ENCODE measurements at places on chromosomes 7 and 10. TPM values are rescaled to one million over a fixed set of nuclear protein-coding genes. Genes with fewer than 3 reads are reported as not detected.
A peak's percentile ranks its signal among the peaks of the same experiment; 100 is the strongest.

DNA sequence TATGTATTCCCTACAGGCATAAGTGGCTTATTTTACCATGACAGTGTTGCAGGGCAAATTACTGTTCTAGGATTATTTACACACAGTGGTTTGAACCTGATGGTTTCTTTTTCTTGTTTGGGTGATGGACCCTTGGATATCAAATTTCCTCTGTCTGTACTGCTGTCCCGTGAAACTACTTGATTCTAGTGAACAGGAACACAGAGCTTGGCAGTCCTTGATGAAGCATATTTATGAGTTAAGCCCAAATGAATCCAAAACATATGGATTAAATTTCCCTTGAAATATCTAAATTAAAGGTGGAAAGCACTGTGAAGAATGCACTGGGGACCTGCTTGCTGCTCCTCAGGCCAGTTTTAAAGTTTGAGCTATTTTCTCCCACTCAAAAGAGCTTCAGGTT, 635.3 kb downstream of the INHBA start:
- no peak for DNase-seq

- DNase-seq = no peak
Observed at GRCh38 chr10:128025437-128025836, 100.8 kb downstream of the MKI67 start.

- no peak for DNase-seq
Observed at GRCh38 chr7:25953859-25954258, 198.1 kb upstream of the NFE2L3 start.

DNA sequence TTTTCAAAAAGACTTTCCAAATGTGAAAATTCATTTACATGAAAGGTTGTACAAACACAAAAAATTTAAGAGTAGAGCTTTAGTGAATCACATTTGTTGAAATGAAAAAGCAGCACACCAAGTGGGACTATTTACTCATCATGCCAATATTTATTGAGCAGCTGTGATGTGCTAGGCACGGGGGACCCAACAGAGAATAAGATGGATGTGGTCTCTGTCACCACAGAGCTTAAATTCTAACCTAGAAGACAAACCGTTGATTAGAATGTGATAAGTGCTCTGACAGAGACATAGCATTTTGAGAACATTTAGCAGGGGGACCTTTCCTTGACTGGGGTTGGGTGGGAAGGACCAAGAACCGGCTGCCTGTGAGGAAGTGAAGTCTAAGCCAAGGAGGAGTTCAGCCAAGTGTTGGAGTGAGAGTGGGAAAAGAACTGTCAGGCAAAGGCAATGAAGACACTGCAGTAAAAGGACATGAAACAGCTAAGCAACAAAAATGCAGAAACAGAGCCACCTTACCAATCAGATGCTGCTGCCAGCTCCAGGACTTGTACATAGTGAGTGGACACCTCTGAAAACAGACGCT, 19.1 kb downstream of the ADAM12 start:
- no peak for DNase-seq

- no peak for DNase-seq
Observed at GRCh38 chr7:116828281-116828680, 34.1 kb upstream of the CAPZA2 start.

GRCh38 chr10:24262929-24263590, 54.1 kb downstream of the KIAA1217 start:
- DNase-seq = no peak

DNA sequence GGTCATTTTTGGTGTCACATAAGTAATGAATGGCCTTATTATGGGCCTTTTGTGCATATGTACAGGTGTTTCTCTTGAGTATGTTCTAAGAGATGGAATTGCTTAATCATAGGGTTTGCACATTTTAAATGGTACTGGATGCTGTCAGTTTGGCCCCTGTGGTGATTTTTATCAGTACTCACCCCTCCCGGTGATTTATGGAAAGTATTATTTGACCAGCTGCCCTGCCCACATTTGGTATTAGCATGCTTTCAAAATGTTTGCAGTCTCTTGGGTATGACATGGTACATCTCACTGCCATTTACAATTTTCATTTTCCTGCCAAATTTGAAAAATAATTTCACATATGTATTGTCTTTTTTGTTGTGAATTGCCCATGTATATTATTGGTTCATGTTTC, 427.7 kb downstream of the LRMDA start:
- DNase-seq = no peak

DNA sequence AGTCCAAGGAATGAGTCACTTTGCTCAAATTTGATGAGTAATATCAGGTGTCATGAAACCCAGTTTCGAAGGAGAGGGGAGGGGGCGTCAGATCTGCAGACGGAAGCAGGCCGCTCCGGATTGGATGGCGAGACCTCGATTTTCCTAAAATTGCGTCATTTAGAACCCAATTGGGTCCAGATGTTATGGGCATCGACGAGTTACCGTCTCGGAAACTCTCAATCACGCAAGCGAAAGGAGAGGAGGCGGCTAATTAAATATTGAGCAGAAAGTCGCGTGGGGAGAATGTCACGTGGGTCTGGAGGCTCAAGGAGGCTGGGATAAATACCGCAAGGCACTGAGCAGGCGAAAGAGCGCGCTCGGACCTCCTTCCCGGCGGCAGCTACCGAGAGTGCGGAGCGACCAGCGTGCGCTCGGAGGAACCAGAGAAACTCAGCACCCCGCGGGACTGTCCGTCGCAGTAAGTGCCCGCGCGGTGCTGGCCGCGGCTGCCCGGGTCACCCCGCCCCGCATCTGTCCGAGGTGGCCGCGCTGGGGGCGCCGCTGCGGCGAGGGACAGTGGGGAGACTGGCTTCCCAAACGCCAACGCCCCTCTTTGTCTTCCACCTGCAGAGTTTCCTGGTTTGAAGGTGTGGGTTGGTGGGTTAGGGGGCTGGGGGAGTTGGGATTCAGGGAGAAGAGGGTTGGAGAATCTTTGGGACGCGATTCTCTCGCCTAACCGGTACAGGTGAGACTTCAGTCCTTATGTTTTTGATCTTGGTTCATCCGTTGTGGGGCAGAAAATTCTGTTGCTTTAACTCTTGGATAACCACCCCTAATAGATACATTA, at the start of gene TAC1:
Gene TAC1, plus strand, starts transcription at position 351 of the 829 bp plus-strand sequence. CDS start 527 bp downstream, outside the sequence.
- no peak for DNase-seq

GRCh38 chr10:132066186-132066585, 440 bp downstream of the JAKMIP3 start:
- no peak for DNase-seq

- no peak for DNase-seq
Observed at GRCh38 chr10:128530301-128530700, 404.1 kb upstream of the MKI67 start.

DNA sequence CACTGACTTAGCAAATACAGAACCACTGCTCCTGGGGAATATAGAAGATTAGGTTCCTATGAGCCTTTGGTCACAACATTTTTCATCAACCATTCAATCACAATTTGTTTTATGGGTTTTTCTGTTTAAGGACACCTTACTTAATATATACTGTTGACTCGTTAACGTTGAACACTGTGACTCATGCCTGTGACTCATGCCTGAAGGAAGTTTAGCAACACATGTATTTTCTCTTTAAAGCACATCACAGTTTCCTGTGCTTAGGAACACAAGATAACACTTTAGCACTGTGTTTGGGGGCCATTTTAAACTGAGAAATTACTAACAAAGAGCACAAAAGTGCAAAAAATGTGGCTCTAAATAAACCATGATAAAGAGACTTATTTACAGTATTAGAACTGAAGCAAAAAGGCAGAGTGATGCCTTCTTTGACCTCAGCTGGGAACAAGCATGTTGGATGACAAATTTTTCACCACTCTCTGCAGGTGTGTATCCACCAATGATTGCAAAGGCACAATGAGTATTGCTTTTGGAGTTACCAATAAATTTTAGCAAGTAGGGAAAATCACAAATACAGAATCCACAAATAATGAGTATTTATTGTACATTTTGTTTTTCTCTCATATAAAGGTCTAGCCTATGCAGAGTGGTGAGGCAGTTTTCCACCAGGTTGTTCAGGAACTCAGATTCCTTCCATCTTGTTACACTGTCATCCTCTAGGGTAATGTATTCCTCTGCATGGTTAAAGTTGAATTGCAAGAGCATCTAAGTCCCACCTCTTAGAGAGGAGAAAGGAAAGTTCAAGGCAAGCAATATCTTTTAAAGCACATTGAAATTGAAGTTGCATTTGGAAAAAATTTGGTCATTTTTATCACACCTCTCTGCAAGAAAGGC, 7.3 kb downstream of the FGFBP3 start:
- no peak for DNase-seq

GRCh38 chr7:14156436-14156835, 167.0 kb upstream of the ETV1 start:
- DNase-seq = no peak

GRCh38 chr10:101063050-101063525, 1.3 kb downstream of the KAZALD1 start:
- no peak for DNase-seq

- DNase-seq = no peak
Observed at GRCh38 chr7:87933605-87933952, 472 bp upstream of the ADAM22 start.

- DNase-seq = no peak
Observed at GRCh38 chr10:67959839-67960476, 75.5 kb downstream of the SIRT1 start.

- no peak for DNase-seq
Observed at GRCh38 chr10:78316451-78316931, 282.8 kb downstream of the RPS24 start.

GRCh38 chr7:40551685-40552576, 417.1 kb downstream of the SUGCT start:
- DNase-seq = peak; percentile 30

- DNase-seq = peak; percentile 5
Observed at GRCh38 chr7:92057375-92057774, 76.9 kb downstream of the CYP51A1 start.

DNA sequence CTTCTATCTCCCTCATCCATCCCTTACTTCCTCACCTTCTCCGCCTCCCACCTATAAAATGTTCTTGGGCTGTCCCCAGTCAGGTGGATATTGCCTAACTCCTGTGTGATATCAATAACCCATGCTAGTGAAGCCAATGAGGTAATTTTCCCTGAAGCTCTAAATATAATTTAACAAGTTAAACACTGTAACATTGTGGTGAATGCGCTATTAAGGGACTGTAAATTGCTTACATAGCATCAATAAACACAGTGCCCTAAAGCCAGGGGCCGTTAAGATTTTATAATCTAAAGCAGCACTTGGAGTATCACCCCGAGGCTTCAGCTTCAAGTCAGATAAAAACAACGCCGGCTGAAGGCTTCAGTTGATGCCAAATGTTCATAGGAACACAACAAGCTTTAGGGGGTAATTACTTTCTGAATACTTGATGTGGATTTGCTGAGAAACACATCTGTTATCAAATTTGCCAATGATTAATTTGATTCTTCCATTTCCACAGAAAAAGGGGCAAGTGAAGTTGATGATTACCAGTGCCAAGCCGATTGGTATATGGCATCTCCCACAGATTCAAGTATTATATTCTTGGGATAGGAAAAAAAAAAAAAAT, 138.4 kb downstream of the CREB5 start:
- DNase-seq = no peak

DNA sequence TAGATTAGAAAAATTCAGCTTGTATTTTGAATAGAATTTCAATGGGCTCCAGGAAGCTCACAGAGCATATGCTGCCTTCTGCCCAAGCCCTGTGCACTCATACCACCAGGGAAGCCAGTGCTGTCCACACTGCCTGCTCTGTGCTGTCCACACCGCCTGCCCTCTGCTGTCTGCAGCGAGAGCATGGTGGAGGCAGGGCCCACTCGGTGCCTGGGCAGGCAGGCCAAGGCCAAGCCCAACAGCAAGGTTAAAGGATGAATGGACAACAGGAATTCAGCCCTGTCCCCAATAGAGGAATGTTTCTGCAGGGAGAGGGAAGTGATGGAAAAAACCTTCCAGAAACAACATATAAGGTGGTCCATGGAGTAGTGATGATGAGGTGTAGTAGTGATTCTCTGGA, 146.8 kb downstream of the GFRA1 start:
- no peak for DNase-seq

- no peak for DNase-seq
Observed at GRCh38 chr7:112282476-112283188, 76.1 kb downstream of the ZNF277 start.

- DNase-seq = no peak
Observed at GRCh38 chr7:11540271-11540761, 291.7 kb downstream of the THSD7A start.

- DNase-seq = no peak
Observed at GRCh38 chr7:7292608-7293007, 110.3 kb downstream of the C1GALT1 start.

The SLC39A12 gene
- not detected for polyA plus RNA-seq

The GNB2 gene
- polyA plus RNA-seq = 173 TPM

The NUDT13 gene
- 7.2 TPM for polyA plus RNA-seq

The PRR15 gene
- 14.6 TPM for polyA plus RNA-seq

The HACD1 gene
- polyA plus RNA-seq = 15.4 TPM

The CDC14C gene
- polyA plus RNA-seq = 0.11 TPM

The BAMBI gene
- polyA plus RNA-seq = 42.2 TPM

The BICC1 gene
- polyA plus RNA-seq = 83.3 TPM

The POU6F2 gene
- 0.35 TPM for polyA plus RNA-seq

All from renal cortex interstitium (tissue), 15 donors.